ENCODE measurements at places on chromosomes 13 and 19.

DNA sequence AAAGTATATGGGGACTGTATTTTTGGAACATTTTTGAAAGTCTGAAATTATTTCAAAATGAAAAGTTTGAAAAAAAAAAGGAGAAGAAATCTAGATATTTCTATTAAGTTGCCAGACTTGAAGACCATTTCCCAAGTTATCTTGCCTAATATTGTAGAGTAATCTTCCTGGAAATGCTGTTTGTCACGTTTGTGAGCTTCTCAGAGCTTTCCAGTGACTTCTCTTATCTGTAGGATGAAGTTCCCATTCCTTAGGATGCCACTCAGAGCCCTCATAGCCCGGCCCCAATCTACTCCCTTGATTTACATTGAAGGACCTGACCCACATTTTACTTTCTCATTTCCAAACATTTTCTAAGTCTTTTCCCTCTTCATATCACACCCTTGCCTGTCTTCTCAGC lies 23.6 kb downstream of the CEACAM8 start:
- DNase-seq = no peak

DNA sequence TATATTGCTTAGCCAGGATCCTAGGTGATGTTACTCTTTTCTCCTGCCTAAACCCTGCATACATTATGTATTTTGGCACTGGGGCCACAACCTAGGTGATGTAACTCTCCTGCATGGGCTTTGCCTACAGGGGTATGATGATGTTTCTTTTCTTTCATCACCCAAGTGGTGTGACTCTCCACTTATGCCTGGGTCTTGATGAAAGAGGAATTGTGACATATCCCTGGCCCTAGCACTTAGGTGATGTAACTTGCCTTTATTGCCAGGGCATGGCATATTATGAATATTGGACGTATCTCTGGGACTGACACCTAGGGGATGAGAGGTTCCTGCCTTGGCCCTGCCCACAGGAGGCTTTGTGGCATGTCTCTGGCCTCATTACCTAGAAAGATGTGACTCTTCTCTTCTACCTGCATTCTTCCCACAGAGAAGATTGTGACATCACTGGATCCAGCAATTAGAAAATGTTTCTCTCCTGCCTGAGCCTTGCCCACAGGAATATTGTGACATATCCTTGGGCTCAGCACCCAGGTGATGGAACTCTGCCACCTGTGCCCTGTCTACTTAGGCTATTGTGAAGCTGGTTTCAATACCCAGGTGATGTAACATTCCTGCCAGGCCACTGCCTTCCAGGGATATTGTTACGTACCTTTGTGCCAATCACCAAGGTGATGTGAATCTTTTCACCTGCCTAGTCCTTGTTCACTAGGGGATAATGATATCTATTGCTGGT lies 27.3 kb upstream of the ZNF254 start:
- DNase-seq = no peak

GRCh38 chr13:63433546-63434150 lies 2018.0 kb upstream of the PCDH20 start:
- DNase-seq = no peak

GRCh38 chr13:104943331-104943730 lies 1592.1 kb downstream of the EFNB2 start:
- no peak for DNase-seq

DNA sequence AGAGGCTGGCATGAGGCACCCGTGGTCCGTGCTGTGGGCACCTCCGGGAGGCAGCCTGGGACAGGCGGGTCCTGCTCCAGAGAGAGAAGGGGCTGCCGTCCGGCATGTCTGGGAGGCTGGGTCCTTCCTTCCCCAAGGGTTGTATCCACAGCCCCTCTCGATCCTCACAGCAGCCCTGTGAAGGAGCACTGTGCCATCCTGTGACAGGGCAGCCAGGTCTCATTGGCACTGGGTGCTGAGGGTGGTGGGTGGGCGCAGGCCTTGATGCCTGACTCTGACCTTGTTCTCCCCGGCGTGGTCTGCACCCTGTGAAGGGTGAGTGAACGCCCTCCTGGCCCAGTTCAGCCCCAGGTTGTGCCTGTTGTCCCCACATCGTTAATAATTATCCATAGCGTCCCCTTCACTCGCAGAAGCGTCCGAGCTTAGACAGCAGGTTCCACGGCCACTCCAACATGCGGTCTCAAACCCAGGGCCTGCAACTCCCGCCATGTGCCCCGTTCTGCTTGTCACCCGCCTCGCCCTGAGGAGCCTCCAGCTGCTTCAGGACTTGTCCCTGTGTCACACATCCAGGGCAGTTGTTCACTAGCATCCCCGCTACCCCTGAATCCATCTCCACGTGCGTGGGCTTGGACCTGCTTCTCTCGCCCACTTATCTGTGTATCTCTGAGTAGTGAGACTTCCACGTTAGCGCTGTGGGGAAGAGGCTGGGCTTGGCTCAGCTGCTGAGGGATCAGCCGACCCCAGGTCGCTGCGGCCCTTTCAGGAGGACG lies 10.6 kb downstream of the ATP11A start:
- no peak for DNase-seq

DNA sequence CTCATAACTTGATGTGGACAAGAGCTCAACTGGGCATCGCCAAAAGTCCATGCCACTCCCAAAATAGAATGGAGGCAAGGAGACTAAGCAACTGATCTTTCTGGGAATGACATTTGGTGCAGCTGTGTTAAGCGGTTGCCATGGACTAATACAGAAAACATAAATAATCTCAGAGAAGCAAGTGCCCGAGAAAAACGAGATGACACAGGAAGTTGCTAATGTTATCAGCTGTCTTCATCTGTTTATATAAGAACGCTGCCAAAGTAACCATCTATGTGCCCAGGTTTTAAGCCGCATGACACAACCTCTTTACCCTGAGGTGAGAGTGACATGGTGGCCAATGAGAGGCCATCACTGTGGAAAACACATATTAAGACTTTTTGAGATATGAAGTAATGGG lies 54.9 kb upstream of the SACS start:
- DNase-seq = no peak

- no peak for DNase-seq
Observed at GRCh38 chr19:4089400-4089908, 22.8 kb upstream of the ZBTB7A start.

GRCh38 chr13:64158908-64159307 lies 2743.3 kb upstream of the PCDH20 start:
- DNase-seq = no peak

GRCh38 chr13:33207615-33207961 lies 78.0 kb downstream of the STARD13 start:
- no peak for DNase-seq

GRCh38 chr13:51397262-51397941 lies 55.4 kb downstream of the INTS6 start:
- no peak for DNase-seq

GRCh38 chr19:30316000-30316491 lies 56.1 kb upstream of the ZNF536 start:
- no peak for DNase-seq

- DNase-seq = no peak
Observed at GRCh38 chr13:36076211-36076610, 55.0 kb downstream of the DCLK1 start.
